NK-92 treated with Interleukin-12 subunit alpha and Interleukin-12 subunit beta, amount 100 ng/mL, for 24 hours (cell line): ENCODE measurements at places on chromosomes 5 and 9.

- no peak for DNase-seq
These were observed 9.3 kb downstream of the SLC46A2 start for GRCh38 chr9:112881331-112881730.

DNA sequence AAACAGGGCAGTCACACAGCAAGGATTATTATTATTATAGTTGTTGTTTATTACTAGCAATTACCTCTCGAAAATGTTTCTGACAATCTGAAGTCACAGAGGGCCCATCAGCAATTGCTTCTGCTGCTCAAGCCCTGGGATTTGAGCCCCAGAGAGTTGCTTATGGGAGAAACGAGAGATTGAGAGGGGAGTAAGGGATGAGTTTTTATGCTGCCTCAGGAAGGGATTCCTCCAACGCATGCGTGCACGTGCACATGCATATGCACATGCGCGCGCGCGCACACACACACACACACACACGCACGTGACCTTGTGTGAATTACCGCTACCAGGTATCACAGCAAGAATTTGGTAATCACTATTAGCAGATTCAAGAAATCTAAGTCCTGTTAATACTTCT is 189.2 kb upstream of the TBC1D2 start:
- DNase-seq = no peak

DNA sequence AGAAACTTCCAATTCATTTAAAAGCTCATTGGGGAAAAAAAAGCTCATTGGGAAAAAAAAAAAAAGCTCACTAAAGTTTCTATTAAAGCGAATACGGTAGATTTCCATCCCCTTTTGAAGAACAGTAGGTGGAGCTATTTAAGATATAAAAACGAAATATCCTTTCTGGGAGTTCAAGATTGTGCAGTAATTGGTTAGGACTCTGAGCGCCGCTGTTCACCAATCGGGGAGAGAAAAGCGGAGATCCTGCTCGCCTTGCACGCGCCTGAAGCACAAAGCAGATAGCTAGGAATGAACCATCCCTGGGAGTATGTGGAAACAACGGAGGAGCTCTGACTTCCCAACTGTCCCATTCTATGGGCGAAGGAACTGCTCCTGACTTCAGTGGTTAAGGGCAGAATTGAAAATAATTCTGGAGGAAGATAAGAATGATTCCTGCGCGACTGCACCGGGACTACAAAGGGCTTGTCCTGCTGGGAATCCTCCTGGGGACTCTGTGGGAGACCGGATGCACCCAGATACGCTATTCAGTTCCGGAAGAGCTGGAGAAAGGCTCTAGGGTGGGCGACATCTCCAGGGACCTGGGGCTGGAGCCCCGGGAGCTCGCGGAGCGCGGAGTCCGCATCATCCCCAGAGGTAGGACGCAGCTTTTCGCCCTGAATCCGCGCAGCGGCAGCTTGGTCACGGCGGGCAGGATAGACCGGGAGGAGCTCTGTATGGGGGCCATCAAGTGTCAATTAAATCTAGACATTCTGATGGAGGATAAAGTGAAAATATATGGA is at the start of gene PCDHGA12:
PCDHGA12 (plus strand) TSS at position 176 of the 782 bp plus-strand sequence; CDS start at position 429, 253 bp downstream.
- DNase-seq = no peak

DNA sequence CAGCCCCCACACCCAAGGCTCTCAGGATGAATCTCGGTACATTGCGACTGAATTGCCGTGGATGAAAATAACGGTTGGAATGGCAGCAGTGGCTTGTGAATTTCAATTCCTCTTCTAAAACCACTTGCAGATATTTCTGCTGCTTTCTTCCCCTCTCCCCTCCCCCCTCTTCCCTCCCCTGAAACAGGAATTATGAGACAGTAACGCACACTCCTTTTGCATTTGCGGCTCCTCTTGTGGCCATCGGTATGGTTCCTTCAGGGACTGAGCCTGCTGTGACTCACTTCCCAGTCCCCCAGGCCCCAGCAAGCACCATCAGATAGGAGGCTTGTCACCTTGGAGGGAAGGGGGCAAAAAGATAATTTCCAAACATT is 9.7 kb downstream of the DCANP1 start:
- no peak for DNase-seq
